NCI-H524 (cell line): ENCODE measurements at places on chromosomes 5 and 9.

DNA sequence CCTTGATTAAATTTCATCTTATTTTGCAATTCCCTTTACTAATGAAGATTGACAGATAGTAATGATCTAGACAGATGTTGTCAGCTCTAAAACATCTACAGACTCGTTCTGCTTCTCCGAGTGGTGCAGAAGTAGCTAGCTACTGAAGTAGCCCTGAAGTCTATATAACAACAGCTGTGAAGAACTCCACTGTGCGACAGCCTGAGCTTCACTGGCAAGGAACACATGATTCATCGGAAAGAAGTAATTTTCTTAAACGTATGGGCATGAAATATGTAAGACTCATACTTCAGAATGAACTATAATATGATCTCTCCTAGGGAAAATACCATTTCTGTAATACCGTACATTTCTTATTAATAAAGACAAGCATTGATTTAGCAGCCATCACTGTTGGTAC, 96.2 kb downstream of the TRPM3 start:
- DNase-seq: no peak

GRCh38 chr9:116087751-116088194, 65.8 kb upstream of the PAPPA start:
- no peak for DNase-seq

DNA sequence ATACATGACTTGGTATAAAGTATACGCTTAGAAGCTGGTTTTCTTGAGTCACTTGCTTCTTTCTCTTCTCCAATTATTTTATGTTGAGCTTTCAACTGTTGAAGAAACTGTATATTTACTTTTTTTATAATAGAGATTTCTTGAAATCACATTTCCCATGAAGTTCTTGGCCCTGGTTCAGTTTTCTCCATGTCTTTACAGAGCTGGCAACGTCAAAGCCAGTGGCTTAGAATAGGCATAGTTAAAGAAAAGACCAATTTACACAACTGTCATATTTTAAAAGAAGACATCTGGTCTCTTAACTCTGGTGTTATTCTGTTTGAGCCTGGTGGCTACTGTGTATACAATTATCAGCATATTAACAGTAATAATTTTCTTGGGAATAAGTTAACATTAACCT, 1249.3 kb downstream of the CDH12 start:
- DNase-seq: no peak

- no peak for DNase-seq
These were observed 19.2 kb downstream of the KCTD16 start for GRCh38 chr5:144189800-144190429.

- no peak for DNase-seq
These were observed 127.6 kb downstream of the GADD45G start for GRCh38 chr9:89732295-89732938.

DNA sequence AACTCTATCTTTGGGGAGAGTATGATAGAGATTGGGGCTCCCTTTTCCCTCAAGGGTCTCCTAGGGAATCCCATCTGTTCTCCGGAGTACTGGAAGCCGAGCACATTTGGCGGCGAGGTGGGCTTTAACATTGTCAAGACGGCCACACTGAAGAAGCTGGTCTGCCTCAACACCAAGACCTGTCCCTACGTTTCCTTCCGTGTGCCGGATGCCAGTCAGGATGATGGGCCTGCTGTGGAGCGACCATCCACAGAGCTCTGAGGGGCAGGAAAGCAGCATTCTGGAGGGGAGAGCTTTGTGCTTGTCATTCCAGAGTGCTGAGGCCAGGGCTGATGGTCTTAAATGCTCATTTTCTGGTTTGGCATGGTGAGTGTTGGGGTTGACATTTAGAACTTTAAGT, 21.5 kb downstream of the PTGS1 start:
- no peak for DNase-seq

GRCh38 chr9:135687216-135687615, 12.1 kb downstream of the SOHLH1 start:
- no peak for DNase-seq

DNA sequence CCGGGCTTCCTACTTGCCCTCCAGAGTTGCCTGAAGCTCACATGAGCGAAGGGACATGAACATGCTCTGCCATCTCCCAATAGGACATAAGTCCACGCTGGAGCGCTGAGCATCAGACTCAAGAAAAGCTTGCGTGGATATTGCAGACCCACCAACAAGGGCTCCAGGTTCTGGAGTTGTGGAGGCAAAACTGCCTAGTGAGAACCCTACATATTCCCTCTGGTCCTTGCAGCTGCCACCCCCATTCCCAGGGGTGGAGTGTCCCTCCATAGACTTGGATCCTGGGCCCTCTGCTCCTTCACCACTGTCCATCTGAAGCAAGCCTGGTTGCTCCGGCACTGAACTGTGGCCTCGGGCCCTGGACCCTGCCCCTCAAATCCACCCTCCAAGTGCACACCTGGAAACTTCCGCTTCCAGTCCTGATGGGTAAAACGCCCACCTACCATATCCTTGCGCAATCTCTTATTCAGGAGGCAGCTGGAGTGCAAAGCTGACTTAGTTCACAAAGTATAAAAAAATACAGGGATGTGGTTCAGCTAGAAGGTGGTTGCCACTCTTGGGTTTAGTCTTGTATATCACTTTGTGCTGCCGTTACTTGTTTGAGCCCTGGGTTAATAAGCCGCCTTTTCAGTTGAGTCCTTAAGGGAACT, 28.0 kb downstream of the HRH2 start:
- no peak for DNase-seq
